DMS79 treated with DMSO at 0.1 percent for 48 hours (cell line): ENCODE measurements at places on chromosomes 2 and 18.

GRCh38 chr2:191679818-191680600 is 2.1 kb downstream of the NABP1 start:
- no peak for DNase-seq

- no peak for DNase-seq
Observed at GRCh38 chr2:105571445-105571987, 172.7 kb upstream of the FHL2 start.

DNA sequence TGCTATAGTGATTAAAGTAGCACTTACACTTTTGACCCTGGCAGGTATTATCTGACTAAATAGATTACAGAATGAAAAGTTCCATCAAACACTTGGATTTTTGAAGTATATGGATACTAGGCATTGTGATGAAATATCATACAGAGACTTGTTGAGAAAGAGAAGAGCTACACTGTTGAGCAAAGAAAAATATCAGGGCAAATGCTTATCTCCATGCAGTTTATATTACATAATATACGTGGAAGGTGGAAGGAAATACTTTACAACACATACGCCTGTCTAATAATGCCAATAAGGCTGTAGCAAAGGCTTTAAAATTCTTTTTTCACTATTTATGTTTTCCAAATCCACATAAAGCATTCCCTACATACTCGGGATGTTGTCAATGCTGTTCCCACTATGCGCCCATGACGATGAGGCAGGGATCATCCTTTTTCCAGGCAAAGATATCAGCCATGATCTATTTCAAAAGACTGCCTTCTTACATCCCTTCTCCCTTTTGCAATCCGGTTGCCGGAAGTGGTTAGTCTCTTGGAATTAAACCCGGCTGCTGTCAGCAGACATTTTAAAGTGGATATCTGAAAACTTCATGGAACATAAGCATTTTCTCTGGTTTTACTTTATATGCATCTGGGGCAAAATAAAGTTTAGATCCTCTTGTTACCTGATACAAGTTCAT is 92.6 kb upstream of the ITGA4 start:
- no peak for DNase-seq

- DNase-seq = peak; percentile 7
Observed at GRCh38 chr2:18435426-18436037, 124.9 kb downstream of the RDH14 start.

DNA sequence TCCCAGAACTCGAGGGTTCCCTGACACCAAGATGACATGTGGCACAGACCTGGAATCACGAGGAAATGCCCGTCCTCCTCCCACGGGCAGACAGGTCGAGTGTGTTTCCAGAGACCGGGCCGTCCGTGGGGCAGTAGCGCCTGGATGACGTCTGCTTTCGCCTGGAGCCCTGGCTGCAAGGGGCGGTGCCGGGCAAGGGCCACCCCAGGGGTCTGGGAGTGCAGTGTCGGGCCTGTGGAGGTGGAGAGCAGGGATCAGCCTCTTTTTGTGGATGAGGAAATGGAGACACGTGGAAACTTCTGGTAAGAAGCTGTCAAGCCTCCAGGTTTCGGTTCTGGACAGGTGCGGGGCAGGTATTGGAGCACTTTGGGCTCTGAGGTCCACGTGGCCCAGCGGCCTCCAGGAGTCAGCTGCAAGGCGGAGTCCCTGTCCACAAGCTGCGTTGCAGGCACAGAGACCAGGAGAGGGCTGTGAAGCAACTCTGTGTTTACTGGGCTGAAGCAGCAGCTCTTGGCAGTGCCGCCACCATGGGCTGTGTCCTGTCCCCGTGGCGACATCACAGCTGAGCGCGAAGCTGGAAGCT is 25.6 kb downstream of the NFATC1 start:
- no peak for DNase-seq

- no peak for DNase-seq
Observed at GRCh38 chr2:234880551-234881211, 71.1 kb upstream of the SH3BP4 start.

GRCh38 chr2:208502288-208502687 is 95.7 kb downstream of the PTH2R start:
- no peak for DNase-seq

DNA sequence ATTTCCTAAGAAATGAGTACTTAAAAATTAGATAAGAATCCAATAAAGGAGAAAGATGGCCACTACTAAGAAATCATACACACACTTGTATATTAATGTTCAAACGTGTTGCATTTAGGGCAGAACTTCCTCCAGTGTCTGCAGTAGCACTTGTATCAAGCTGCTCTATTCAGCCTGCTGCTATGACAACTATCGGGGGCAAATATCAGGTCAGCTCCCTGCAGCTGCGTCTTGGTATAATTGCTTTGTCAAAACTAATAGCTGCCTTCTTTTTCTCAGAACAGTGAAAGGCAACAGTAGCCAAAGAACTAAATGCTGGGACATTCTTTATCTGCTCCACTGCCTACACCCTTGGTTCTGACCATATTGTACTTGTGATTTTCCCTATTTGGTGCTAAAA is 300.7 kb downstream of the NOL4 start:
- DNase-seq = no peak

DNA sequence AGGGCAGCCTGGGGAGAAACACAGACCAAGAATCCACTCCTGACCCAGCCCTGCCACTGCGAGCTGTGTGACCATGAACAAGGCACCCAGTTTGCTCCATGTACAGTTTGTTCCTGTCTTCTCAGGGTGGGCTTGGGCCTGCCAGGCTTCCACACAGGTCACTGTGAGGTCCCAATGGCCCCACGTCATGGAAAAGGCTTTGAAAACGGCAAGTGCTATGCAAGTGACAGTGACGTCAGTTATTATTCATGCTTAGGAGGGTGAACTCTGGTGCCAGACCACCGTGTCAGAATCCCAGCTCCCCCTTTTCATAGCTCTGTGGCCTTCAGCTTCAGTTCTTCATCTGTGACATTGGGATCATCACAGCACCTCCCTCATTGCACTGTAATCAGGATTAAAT is 87.1 kb downstream of the TNS1 start:
- no peak for DNase-seq

DNA sequence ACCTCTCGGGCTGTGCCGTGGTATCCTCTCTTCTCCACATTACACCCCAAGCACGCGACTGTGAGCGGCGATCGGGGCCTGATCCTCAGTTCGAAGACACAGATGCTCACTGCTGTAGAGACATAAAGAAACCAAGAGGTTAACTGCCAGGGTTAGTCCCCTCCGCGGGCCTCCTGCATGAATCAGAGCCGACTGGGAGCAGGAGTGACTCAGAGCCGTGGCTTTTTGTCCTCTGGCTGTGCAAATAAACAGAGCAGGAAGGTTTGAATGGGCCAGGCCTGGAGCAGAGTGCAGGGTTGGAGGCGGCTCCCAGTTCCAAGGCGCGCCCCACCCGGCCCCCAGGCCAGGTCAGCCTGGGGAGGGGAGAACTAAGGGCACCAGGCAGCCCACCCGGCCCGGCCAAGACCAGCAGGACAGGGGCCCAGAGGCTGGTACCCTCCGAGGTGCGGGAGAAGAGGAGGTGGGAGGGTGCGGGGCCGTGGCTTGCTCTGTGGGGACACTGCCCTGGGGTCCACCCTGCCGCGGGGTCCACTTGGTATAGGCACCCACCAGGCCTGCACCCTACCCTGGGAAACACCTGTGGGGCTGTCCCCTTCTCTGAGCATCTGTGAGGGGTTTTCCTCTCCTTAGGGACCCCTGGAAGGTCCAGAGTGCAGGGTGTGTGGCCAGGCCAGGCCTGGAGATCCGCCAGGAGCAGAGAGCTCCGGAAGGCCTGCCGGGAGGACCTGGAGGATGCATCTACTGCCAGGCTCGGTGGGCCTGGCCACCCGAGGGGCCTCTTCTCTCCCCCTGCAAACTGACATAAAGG is 16.5 kb downstream of the TWIST2 start:
- DNase-seq = no peak

GRCh38 chr2:54757500-54757899 is 34.0 kb downstream of the EML6 start:
- DNase-seq = no peak

- DNase-seq = no peak
Observed at GRCh38 chr18:64695851-64696553, 547.1 kb upstream of the LINC00305 start.
